ENCODE measurements at places on chromosomes 13 and 19.

DNA sequence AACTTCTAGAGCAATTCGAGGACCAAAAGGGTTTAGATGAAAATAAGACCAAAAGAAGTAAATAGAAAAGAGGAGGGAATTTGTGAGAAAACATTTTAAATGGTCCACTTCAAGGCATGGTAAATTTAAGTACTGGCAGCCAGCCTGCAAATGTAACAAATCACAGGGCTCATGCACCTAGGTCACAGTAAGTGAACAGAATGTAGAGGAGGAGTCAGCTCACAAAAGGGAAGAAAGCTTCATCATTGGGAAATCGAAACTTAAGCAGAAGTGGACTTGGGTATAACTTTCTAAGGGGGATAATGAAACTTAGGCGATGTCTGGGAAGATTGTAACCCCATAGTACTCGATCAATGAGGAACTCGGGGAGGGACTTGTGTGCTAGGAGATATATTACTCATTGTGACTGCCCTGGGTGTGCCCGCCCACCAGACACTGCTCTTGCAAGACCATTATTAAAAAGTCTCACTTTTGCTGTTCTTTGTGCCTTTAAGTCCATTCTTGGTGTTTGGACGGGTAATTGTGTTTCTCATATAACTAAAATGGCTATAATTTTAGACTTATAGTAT is 1053.6 kb upstream of the MIR17HG start:
- DNase-seq = no peak

DNA sequence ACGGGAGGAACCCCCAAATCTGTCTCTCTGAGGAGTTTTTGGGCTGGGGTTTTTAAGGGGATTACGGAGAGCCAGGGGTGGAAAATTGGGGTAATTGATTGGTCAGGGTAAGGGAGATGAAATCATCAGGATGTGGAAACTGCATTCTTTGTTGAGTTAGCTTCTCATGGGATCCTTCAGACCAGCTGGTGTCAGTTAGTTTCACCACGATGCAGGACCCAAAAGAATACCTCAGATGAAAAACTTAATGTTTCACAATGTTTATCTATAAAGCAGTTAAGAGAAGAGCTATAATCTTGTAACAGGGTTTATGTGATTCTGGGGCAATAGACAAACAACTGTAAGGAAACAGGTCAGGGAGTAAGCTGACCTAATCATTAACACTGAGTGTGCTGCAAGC is 230.8 kb downstream of the POU4F1 start:
- DNase-seq = no peak

GRCh38 chr13:21095311-21095710 is 33.9 kb upstream of the LATS2 start:
- no peak for DNase-seq

GRCh38 chr13:99124794-99125316 is 75.8 kb upstream of the UBAC2 start:
- DNase-seq = no peak

- DNase-seq = no peak
Observed at GRCh38 chr19:18605546-18606280, 886 bp downstream of the CRLF1 start.

DNA sequence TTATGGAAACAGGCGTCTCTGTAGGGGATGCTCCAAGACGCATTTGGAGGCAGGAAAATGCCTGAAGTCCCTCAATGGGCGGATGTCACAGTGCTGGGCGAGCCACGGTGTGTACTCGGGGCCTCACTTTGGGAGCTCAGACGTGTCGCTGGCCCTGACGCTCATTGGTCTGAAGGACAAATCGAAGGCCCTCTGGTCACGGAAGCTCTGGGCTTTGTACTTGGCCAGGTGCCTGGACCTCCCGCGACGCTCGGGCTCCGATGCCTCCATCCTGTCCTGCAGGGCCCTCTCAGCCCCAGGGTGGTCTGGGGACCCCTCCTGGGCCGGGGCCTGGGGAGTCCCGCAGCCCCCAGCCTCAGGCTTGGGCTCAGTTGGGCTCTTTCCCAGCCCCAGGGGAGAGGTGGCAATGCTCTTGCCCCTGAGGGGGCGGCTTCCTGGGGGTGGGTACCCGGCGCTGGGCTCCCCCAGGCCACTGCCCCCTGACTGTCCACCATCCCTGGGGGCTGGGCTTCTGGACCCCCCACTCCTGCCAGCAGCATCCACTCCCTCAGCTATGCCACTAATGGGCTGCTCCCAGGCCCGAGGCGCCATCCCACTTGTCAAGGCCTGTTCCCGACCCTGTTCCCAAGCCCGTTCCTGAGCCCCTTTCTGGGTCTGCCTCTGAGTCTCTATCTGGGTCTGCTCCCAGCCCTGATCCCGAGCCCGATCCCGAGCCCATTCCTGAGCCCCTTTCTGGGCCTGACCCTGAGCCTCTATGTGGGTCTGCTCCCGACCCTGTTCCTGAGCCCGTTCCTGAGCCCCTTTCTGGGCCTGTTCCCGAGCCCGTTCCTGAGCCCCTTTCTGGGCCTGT is 39.5 kb upstream of the GRTP1 start:
- DNase-seq = no peak

DNA sequence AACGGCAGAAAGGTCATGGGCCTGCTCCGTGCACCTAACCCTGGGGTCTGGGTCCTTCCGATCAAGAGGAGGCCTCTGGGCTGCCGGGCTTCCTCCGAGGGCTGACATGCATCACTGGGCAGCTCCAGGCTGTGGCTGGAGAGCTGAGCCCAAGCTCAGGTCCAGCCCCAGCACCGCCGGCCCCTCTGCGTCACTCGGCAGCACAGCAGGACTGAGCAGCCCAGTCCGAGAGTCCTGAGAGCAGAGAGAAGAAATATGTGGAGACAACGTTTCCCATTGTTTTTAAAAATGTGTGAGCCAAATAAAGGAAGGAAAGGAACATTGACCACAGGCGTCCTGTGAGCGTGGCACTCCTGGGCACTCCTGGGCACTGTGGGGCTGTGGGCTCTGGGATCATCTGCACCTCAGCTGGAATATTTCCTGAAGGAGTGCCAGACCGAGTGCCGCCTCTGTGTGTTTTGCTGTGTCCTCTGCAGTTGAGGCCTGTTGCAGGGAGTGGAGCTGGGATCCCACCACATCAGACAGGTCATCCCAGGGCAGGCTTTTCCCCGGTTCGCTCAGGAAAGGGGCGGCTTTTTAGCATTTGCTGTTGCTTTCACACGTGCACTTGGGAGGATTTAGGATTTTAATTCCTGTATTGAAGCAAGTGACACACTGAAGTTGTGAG is 37.8 kb upstream of the TFDP1 start:
- DNase-seq = no peak

DNA sequence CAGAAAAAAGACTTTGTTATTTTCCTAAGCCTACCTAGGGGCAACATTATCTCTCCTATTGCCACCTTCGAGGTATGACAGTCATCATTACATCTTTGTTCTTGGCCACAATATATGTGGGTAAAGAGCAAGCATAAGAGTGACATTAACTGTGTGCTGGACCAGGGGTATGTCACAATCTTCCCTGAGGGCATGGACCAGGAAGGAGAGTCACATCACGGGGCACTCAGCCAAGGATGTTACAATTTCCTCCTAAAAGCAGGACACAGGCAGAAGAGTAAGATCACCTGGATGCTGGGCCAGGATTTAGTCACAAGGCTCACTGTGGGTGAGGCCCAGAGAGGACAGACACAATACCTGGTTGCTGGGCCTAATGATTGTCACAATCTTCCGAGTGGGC is 53.0 kb upstream of the ZNF728 start:
- DNase-seq = no peak

DNA sequence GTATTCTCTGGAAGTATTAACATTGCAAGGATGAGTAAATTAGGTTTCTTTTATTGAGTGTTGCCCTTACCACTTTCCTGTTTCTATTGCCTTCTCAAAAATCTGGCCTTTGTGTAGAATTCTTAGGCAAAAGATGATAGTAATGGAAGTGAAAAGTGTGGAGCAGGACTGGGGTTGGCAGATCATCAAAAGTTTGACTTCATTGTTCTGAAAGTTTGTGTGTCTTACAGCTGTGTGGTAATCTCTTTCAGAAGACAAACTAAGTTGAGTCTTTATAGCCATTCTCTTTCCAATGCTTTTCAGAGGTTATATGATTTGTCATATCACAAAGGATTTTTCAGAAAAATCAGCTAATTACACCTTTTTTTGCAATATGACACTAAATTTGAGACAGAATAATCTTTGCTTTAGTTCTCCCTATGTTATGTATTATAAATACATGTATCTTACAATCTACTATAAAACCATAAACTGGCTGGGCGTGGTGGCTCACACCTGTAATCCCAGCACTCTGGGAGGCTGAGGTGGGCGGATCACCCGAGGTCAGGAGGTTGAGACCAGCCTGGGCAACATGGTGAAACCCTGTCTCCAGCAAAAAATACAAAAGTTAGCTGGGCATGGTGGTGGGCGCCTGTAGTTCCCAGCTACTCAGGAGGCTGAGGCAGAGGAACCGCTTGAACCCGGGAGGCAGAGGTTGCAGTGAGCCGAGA is 8.7 kb upstream of the KCNRG start:
- DNase-seq = no peak

- no peak for DNase-seq
Observed at GRCh38 chr19:35202722-35203688, 25.5 kb downstream of the FAM187B start.

GRCh38 chr13:112727581-112727980 is 37.7 kb downstream of the ATP11A start:
- no peak for DNase-seq

- DNase-seq = no peak
Observed at GRCh38 chr13:40445557-40445990, 220.9 kb downstream of the FOXO1 start.

DNA sequence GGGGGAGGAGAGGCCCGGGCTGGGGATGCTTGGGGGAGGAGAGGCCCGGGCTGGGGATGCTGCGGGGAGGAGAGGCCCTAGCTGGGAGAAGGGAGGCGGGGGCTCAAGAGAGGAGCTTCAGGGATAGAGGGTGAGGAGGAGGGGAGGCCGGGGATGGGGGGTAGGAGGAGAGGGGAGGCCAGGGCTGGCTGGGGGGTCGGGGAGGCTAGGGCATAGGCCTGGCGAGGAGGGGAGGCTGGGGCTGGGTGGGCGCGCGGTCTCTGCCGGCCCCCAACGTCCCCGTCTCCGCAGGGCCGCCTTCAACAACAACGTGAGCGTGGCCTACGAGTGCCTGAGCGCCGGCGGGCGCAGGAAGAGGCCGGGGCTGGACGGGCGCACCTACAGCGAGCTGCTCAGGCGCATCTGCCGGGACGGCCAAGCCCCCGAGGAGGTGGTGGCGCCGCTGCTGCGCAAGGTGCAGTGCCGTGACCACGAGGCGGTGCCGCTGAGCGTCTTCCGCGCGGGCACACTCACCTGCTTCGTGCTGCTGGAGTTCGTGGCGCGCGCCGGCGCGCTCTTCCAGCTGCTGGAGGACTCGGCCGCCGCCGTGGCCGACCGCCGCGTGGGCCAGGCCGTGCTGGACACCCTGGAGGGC is 11.4 kb downstream of the TPGS1 start:
- no peak for DNase-seq

- no peak for DNase-seq
Observed at GRCh38 chr19:17629760-17630159, 58.4 kb downstream of the UNC13A start.

DNA sequence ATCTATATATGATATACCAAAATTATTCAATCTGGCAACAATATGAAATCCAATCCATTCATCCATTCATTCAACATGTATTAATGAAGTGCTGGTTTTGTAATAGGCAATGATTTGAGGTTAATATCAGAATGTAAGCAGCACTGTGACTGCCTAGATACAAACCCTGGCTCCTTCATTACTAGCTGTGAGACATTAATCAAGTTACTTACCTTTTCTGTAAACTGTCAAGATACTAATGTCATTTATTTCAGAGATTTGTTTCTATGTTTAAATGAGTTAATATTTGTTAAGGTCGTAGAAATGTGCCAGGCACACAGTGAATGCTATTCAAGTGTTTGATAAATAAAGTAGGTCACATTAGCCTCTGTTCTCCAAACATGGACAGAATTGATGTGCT is 40.9 kb downstream of the CLDN10 start:
- no peak for DNase-seq

- no peak for DNase-seq
Observed at GRCh38 chr13:53569453-53569852, 540.8 kb downstream of the OLFM4 start.

- DNase-seq = no peak
Observed at GRCh38 chr13:113020323-113021080, 51.5 kb downstream of the MCF2L start.

DNA sequence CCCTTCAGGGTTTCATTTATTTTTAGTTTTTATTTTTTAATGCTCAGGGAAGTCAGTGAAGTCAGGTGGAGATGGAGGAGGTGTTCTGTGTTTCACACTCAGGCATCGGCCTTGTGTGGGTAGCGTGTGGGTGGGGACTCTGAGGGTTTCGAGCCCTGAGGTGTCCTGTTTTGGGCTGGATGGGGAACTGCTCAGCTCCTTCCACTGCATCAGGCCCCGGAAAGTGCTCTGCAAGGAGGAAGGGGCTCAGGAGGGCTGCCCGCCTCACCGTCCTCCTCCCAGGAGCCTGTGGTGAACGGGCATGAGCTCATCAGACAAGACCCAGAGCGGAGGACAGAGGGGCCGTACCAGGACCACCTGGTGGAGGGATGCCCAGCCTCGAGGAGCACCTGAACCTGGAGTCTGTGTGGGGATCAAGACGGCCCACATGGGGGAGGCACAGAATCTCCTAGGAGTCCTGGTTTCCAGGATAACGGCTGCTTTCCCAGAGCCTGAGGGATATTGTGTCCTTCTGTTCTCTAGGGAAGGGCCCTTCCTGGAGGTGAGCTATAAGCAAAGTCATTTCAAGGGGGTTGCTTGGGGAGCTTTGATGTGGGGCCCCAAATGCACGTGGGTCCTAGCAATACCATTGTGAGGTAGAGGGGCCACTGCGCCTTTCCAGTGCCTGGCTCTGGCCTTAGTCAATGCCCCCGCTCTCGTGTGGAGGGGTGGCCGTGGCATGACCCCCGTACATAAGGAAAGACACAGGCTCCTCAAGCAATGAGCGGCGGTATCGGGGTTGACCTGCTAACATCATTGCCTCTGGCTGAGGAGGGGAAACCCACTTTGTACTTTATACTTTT is 13.5 kb upstream of the GAS6 start:
- no peak for DNase-seq

DNA sequence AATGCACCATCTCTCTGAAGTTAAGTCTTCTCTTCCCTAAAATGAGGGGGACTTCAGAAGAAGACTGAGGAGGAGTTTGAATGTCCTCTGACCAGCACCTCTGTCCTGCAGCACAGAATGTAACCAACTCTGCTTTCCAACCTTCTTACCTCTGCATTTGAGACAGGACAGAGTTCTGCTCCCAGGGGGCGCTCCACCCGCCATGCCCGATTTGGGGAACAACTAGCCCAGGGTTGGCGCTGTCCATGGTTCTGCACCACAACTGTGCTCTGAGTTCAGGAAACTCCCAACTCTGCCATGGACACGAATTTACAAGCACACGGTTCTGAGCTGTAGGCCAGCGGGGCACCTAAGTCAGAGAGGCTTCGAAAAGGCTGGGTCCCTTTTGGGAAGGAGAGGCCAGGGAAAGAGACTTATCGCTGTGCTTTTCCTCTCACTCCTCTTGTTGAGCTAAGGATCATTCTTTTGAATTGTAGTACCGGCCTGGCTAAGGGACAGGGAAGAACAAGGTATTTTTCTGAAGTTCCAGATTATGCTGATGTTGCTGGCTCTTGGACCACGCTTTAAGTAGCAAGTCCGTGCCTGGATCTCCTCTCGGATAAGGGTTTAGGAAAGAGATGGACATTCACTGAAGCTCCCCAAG is 22.2 kb downstream of the SIGLEC5 start:
- DNase-seq = peak; percentile 4

GRCh38 chr13:31725841-31726240 is 13.5 kb upstream of the RXFP2 start:
- no peak for DNase-seq
